ENCODE measurements at places on chromosomes 3 and 15.

DNA sequence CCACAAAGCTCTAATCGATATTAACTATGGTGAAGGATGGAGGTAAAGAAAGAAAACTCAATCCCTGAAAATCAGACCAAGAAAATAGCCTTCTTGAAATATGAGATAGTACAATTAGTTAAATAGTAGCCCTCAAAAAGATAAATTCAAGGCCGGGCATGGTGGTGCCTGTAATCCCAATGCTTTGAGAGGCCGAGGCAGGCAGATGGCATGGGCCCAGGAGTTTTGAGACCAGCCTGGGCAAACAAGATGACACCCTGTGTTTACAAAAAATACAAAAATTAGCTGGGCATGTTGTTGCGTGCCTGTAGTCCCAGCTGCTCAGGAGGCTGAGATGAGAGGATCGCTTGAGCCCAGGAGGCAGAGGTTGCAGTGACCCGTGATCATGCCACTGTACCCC lies 31.6 kb upstream of the CEP152 start:
- DNase-seq: no peak

GRCh38 chr15:79570004-79570403 lies 137.9 kb downstream of the MINAR1 start:
- no peak for DNase-seq

GRCh38 chr15:89150287-89150686 lies 62.0 kb downstream of the ABHD2 start:
- DNase-seq: no peak

GRCh38 chr15:91308199-91308598 lies 208.1 kb downstream of the SV2B start:
- no peak for DNase-seq

- no peak for DNase-seq
These were observed 15.5 kb downstream of the ACAA1 start for GRCh38 chr3:38121451-38121831.

GRCh38 chr15:63426552-63426951 lies 44.9 kb upstream of the CA12 start:
- DNase-seq: no peak

DNA sequence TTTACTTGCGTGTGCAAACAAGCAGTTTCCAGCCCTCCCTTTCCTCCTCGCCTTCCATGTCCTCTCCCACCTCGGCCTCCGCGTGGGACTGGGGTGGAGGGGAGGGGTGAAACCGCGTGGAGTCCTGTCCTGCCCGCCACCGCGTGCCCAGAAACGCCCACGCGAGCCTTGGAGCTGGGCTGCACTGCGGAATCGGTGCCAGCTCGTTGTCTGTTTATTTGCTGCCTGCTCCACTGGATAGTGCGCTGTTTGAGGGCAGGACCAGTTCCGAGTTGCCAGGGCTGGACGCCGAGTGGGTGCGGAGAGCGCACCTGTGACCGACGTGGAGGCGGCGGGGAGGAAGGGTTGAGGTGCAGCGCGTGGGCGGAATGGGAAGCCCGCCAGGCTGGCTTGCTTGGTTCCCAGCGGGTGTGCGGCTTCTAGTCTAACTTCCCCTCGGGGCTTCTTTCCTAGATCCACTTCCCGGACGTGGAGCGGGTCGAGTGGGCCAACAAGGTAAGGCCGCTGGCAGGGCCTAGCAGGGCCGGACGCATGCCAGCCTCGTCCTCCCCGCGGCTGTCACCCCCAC lies 17.3 kb downstream of the ESYT3 start:
- no peak for DNase-seq
